CD4-positive, alpha-beta T cell treated with Interleukin-15 for 4 hours (primary cell): ENCODE measurements at places on chromosomes 4 and X.

DNA sequence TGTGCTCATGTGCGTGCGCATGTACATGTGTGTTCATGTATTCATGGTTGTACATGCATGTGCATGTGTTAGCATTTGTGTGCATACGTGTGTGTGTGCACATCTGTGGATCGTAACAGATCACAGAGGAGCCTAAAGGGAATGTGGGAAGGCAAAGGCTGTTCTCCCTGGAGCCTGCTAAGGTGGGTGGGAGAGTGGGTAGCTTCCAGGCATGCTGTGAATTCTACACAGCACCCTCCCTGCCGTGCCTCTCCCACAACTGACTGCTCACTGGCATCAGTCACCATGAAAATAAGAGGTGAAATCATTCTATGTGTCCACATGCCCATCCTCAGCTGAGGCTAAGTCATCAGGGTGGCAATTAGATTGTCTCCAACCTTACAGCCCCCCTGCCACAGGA lies 600.9 kb downstream of the MID1IP1 start:
- DNase-seq = no peak

GRCh38 chr4:1367230-1367935 lies 20.4 kb downstream of the UVSSA start:
- no peak for DNase-seq

GRCh38 chr4:71184195-71184781 lies 154.5 kb upstream of the SLC4A4 start:
- DNase-seq = peak; percentile 61

DNA sequence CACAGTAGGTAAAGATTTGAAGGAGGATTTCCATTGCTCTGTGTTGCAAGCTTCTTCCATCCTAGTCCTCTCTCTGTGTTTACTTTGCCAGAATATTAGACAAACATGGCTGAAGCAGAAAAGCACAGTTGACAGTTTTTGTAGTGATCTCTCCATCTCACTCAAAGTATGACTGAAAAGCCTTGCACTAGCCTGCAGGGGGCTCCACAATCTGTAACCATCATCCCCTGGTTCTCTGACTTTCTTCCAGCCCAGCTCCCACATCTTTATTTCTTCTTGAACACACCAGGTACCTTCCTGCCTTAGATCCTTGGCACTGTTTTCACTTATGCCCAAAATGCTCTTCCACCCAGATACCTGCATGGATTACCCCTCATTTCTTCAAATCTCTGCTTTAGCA lies 34.1 kb upstream of the HHIP start:
- no peak for DNase-seq

- DNase-seq = peak; percentile 25
Observed at GRCh38 chr4:104494822-104495559, at the start of gene CXXC4. Gene CXXC4 (minus strand): TSS chr4:104494894. CDS start chr4:104491802, 3,092 bp downstream.

DNA sequence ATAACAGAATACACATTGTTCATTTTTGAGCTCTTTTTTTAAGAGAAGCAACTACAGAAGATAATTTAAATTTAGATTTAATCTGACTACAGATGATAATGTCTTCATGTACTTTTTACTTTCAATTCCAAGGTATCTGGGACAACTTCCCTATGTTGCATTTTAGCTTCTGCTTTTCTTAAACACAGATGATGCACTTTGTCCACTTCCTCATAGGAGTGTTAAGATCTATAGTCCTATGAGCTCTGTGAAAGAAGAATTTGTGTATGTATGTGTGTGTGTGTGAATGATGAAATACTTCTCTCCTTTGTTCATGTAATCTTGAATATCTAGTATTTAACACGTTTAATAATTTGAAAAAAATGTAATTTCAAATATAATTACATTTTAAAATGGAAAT lies 5.3 kb upstream of the FHIP1A start:
- no peak for DNase-seq

- DNase-seq = no peak
Observed at GRCh38 chrX:20143561-20143960, 1.9 kb upstream of the EIF1AX start.

GRCh38 chr4:74284053-74284452 lies 24.2 kb upstream of the EPGN start:
- DNase-seq = no peak

DNA sequence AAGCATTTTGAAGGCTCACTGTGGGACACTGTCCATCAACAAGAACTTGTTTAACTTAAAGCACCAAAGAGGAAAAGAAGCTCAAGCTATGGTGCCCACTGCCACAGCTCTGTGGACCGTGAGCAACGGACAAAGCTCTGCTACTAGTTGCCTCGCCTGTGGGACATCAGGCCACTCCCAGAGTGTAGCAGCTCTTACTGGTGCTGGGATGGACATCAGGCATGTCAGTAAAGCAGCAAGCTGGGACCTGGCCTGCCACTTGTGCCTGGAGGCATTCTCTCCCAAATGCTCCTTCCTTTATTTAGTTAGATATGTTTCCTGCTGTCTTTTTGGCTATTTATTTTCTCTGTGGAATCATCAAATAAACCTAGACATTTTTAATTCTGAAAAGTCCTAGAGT lies 46.7 kb downstream of the TMEM154 start:
- DNase-seq = no peak

GRCh38 chr4:19725130-19725529 lies 526.6 kb upstream of the SLIT2 start:
- no peak for DNase-seq

DNA sequence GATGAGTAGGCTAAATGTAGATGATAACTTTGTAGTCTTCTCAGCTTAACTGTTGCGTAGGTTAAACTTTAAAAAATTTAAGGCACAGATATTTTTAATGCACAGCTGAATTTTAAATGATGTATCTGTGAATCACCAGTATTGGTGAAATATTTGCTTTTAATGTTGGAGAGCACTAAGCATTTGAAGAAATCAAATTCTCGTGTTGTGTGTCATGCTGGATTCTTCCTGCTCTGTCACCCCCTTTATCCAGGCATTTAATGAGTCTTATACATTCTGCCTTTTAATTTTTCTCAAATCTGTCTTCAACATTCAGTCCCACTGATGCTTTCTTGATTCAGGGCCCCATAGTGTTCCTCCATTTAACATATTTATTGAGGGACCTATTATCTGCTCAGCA lies 76.7 kb downstream of the SLC4A4 start:
- no peak for DNase-seq

DNA sequence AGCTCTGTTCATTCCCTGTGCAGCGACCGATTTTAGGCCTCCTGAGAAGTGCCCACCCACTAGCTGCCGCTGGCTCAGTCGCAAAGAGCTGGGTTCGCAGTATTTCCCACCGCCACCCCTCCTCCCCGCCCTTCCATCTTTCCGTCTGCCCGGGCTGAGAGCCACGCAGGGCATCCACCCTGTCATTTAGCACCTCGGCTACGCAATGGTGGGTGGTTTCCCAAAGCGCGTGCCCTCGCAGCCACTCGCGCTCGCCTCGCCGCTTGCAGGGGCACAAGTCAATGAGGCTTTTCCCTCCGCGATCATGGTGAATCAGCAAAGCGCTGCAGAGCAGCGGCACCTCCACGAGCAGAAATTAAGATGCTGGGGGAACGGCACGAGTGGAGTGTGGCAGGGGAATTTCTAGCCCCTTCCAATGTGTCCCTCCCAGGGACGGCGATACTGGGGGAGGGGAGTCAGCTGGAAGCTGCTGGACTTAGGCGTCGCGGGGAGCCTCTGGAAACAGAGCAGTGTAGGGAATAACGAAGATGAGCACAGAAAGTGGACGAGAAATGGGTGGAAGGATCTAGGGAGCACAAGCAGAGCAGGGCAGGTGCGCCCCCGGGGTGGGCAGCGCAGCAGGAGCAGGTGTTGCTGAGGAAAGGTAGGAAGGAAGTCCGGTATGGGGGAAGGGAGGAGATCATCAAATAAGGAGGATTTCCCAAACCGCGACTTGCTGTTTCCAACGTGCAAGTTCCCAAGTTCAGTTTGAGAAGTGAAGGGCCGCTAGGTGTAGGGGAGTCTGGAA lies 2.4 kb upstream of the PTCHD1 start:
- DNase-seq = no peak

- DNase-seq = no peak
Observed at GRCh38 chr4:180448306-180448705, 1794.9 kb upstream of the TENM3 start.

DNA sequence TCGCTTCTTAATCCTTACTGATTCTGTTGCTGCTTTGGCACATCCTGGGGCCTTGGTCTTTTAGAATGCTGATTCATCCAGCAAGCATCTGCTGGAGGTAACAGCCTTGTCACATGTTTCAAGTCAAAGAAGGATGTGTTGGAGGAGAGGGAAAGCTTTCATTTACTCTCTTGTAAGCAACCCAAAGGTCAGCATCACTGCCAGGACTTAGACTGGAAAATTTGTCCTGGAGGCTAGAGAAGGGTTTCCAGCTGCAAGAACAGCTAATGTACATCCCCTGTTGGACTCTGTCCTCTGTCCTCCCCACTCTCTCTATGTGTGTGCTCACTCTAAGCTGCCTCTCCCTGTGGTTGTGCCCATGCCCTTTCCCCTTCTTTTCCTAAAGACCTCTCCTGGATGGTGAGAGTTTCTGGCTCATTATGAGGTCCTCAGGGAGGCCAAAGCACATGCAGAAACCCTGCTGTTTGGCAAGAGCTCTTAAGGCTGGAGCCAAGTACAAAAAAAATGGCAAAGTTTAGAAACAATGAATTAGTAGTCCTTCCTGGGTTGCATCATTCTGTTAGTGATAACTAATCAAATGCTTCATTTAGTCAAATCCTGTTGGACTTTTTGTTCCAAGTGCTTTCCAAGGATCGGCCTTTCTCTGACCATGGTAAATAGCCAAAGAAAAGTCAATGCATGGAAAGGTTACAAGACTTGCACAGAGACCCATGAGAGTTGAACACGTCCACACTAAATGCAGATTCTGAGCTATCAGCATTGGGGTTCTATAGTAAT lies 13.4 kb upstream of the SRPX start:
- no peak for DNase-seq

- no peak for DNase-seq
Observed at GRCh38 chr4:68630371-68630770, 40.1 kb downstream of the UGT2B15 start.

DNA sequence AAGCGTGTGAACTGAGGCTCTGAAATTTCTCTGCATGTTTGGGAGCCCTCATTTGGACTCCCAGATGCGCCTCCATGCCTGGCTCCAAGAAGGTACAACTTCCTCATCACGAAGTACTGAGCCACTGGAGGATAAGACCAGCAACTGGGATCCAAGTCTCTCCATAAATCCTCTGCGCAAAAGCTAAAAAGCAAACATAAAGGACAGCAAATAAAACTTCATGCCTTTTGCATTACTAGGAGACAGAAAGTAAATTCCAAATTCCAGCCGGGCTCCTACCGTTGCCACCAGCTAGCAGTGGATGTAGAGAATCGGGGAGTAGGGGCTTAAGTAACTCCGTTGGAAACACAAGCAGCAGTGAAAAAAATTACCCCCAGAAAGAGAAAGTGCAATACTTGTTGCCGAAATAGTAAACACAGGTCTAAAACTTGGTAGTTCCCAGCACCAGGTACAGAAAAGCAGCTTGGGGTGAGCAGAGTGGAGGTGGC lies 477.1 kb upstream of the TENM3 start:
- no peak for DNase-seq

DNA sequence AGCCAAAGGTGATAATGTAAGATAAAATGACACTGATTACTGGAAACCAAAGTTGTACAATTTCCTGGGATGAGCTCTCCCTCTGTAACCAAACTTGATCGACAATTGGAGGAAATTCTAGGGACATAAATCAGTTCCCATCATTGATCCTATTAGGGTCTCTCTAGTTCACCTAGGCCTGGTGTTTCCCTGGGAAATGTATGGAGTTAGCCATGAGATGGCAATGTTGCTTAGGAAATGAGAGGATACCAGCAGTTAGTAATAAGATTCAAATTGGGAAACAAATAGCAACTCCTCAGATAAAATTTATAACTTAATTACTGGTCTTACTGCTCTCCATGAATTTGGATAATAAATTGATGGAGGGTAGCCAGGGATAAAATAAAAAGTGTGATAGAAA lies 52.2 kb downstream of the SPATA18 start:
- no peak for DNase-seq

DNA sequence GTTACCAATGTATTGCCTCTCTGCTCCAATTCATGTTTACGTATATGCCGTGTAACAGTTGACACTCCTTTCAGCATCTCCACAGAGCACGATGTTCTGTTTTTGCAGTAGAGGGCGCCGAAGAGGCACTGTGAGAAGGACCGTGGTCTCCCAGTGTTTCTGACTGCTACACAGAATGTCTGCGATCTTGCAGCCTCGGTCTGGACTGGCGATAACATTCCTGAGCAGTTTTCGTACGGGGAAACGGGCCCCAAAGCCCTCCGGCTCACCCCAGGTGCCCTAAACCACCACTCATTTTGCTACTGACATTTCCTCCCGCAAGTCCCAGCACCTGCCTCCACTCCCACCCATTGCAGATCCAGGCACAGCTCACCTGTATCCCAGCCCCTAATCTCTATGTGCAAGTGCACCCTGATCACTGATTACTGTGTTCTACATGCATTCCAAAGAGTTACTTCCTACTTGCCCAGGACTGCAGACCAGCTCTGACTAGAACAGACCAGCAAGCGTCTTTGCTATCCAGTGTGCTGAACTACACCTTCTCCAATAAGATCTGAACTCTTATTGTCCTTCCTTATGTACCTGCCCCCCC lies 12.4 kb upstream of the NFXL1 start:
- peak; percentile 54 for DNase-seq

DNA sequence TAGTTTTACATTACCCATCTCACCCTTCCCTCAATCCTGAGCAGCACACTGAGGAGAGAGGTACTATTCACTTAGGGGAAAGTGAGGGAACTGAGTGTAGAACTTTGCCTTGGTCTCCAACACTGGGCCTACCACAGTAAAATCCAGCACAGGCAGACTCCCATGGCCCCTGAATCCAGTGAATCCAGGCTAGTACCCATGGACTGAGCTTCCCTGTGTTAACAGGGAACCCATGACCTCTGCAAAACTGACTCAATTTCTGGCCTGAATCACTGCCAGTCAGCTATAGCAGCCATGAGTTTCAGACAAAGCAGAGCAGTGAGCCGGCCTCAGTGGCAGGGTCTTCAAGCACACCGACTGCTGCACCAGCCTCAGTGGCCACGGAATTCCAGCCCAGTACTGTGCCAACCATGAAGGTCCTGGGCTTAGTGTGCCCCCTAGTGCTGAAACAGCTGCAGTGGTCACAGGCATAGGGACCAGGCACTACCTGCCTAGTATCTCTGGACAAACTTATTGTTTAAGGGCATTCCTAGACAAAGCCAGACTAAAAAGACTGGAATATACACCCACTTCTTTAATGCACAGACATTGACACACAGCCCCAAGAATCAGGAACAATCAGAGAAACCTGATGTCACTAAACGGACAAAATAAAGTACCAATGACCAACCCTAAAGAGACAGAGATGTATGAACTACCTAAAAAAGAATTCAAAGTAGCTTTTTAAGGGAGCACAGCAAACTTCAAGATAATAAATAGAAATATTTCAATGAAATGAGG lies 127.4 kb upstream of the RPL34 start:
- peak; percentile 22 for DNase-seq

GRCh38 chr4:184617600-184618196 lies 31.5 kb downstream of the CASP3 start:
- no peak for DNase-seq

GRCh38 chr4:179595671-179596410 lies 2153.6 kb upstream of the AGA start:
- DNase-seq = no peak
